WTC11 (cell line): ENCODE measurements at places on chromosomes 3 and 15.

DNA sequence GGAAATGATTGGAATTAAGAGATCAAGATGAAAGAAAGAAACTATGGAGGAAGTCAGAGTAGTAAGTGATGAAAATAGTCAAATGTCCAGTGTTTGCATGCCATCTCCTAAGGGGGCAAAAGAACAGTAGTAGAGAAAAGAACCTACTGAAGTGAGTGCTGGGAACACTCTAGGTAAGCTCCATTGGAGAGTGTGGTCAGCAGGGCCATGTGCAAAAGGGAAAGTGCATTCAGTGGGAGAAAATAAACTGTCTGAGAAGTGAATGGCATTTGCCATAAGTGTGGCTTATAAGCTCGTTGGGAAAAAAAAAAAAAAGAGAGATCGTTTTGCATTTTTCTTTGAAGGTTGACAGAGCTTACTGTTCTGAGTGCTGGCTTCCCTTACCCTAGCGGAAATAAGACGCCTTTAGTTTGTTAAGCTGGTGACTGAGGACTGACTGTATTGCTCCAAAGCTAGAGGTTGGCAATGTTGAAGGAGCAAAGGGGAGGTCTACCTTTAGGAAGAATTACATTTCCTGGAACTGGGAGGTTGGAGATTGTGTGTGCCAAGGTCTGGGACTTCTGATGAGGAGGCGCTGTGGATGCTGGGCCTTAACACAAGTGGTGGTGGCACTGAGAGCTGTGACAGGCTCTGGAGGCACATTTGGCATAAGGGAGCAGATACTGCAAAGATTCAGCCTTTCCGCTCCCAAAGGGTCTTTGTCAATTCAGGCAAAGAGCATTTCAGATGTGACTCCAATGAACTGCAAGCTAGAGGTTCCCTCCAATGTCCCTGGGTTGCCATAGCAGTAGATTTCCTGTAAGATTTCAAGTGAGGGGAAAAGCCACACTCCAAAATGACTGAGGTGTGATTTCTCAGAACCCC lies 287.8 kb upstream of the SATB1 start:
- no peak overlapping the region for H3K4me3 ChIP-seq
- DNase-seq: no peak
- no peaks in the 10 kb centered on the region for H3K36me3 ChIP-seq
- H3K27me3 ChIP-seq: no peaks in the 10 kb centered on the region
- peaks cover 9% of the 10 kb centered on the region for H3K4me1 ChIP-seq

DNA sequence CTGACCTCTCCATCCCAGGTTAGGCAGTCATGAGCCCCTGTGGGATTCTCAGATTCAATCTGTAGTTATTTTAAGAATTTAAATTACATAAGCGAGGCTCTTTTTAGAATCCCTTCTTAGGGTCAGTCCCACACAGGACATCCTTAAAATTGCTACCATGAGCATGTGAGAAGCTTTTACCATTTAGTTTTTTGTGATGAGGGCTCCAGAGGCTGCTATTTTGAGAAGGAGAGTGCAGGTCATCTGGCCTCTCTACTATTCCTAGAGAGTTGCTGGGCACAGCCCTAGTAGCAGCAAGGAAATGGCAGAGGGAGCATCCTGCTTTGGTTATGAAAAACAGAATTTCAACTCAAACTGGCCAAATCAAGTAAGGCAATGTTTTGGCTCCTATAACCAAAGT lies 13.6 kb upstream of the CADPS start:
- no peak for DNase-seq
- H3K4me1 ChIP-seq: peaks cover 51% of the 10 kb centered on the region
- no peaks in the 10 kb centered on the region for H3K36me3 ChIP-seq

DNA sequence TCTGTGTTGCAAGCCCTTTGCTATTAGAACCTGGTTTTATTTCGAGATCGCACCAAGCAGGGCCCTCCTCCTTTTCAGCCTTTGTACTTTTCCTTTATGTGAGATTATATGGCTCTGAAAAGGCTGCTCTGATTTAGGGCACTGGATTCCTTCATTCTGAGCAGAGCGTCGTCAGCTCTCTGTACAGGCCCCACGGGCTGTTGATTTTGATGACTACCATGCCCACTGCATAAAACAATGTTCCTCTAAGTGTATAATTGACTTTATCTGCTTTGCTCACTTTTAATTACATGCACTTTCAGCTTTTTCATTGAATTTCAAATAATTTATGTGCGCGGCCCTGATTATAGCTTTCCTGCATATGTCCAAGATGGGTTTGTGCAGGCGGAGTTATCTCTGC lies 4.4 kb upstream of the PSMD6 start:
- no peaks in the 10 kb centered on the region for H3K27me3 ChIP-seq
- no peak for DNase-seq
- no peaks in the 10 kb centered on the region for H3K36me3 ChIP-seq
- H3K4me1 ChIP-seq: peaks cover 35% of the 10 kb centered on the region
- no peak overlapping the region for H3K4me3 ChIP-seq

- H3K27me3 ChIP-seq: peaks cover 3% of the 10 kb centered on the region
- peak overlapping the region; percentile 45; the same call in 1 of the 2 replicates for H3K4me3 ChIP-seq
- no peak overlapping the region for H3K27ac ChIP-seq
- H3K36me3 ChIP-seq: no peaks in the 10 kb centered on the region
- peaks cover 26% of the 10 kb centered on the region for H3K4me1 ChIP-seq
These were observed 71.1 kb upstream of the SPATA12 start for GRCh38 chr3:56989169-56989976.

DNA sequence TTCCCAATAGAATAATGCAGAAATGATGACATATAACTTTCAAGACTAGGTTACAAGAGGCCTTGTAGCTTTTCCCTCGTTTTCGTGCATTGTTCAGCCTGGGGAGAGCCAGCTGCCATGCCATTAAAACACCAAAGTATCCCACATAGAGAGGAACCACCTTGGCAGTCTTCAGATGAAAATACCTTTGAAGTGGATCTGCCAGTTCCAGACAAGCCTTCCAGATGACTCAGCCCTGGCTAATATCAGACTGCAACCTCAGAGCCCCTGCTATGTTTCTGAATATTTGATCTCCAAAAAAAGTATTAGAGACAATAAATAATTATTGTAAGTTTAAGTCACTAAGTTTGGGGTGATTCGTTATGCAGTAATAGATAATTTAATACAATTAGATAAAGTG lies 294.3 kb upstream of the GBE1 start:
- H3K36me3 ChIP-seq: no peaks in the 10 kb centered on the region
- no peaks in the 10 kb centered on the region for H3K27me3 ChIP-seq
- no peak overlapping the region for H3K27ac ChIP-seq
- no peak overlapping the region for H3K4me3 ChIP-seq
- H3K4me1 ChIP-seq: no peaks in the 10 kb centered on the region

- H3K27me3 ChIP-seq: no peaks in the 10 kb centered on the region; the same call in 1 of the 2 replicates
- no peaks in the 10 kb centered on the region for H3K36me3 ChIP-seq
- H3K4me1 ChIP-seq: no peaks in the 10 kb centered on the region; the same call in 1 of the 2 replicates
- no peak overlapping the region for H3K4me3 ChIP-seq
- DNase-seq: no peak
These were observed 10.2 kb downstream of the OXTR start for GRCh38 chr3:8759038-8759707.

GRCh38 chr3:46690798-46691197 lies 2.7 kb downstream of the ALS2CL start:
- peaks cover 25% of the 10 kb centered on the region for H3K27me3 ChIP-seq
- no peak overlapping the region for H3K4me3 ChIP-seq
- no peak for DNase-seq
- peaks cover 22% of the 10 kb centered on the region for H3K4me1 ChIP-seq
- no peak overlapping the region for H3K27ac ChIP-seq
- no peaks in the 10 kb centered on the region for H3K36me3 ChIP-seq

DNA sequence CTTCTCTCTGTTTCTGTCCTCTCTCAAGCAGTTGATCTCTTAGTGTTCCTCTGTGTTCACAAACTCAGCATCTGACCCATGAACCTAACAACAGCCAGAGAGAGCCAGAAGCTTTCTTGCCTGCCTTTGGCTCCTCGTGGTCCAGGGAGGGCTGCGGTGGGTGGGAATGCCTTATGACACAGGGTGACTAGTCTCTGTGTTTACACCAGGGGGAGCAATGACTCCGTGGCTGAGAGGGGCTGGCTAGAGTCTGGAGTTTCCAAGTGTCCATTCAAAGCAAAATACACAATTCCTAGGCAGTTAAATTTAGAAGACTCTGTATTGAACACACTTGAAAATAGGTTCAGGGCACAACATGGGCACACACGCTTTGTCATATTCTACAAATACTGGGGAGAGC lies 370.0 kb upstream of the FRG2C start:
- H3K27ac ChIP-seq: no peak overlapping the region
- H3K4me1 ChIP-seq: no peaks in the 10 kb centered on the region; the same call in 1 of the 2 replicates
- peaks cover 4% of the 10 kb centered on the region for H3K27me3 ChIP-seq
- DNase-seq: peak; percentile 65
- no peak overlapping the region for H3K4me3 ChIP-seq
- H3K36me3 ChIP-seq: peaks cover 6% of the 10 kb centered on the region; the same call in 1 of the 2 replicates

DNA sequence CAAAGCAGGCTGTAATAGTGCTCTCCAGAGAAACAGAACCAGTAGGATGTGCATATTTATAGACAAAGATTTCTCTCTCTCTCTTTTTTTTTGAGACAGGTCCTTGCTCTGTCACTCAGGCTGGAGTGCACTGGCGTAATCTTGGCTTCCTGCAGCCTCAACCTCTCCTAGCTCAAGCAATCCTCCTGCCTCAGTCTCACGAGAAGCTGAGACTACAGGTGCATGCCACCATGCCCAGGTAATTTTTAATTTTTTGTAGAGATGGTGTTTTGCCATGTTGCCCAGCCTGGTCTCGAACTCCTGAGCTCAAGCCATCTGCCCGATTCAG lies 67.1 kb upstream of the CHD2 start:
- H3K27me3 ChIP-seq: no peaks in the 10 kb centered on the region
- H3K27ac ChIP-seq: peak overlapping the region; percentile 99
- no peaks in the 10 kb centered on the region for H3K36me3 ChIP-seq

- no peak for DNase-seq
- H3K4me3 ChIP-seq: no peak overlapping the region
- no peak overlapping the region for H3K27ac ChIP-seq
These were observed 71.5 kb downstream of the SEMA5B start for GRCh38 chr3:122955916-122956692.

DNA sequence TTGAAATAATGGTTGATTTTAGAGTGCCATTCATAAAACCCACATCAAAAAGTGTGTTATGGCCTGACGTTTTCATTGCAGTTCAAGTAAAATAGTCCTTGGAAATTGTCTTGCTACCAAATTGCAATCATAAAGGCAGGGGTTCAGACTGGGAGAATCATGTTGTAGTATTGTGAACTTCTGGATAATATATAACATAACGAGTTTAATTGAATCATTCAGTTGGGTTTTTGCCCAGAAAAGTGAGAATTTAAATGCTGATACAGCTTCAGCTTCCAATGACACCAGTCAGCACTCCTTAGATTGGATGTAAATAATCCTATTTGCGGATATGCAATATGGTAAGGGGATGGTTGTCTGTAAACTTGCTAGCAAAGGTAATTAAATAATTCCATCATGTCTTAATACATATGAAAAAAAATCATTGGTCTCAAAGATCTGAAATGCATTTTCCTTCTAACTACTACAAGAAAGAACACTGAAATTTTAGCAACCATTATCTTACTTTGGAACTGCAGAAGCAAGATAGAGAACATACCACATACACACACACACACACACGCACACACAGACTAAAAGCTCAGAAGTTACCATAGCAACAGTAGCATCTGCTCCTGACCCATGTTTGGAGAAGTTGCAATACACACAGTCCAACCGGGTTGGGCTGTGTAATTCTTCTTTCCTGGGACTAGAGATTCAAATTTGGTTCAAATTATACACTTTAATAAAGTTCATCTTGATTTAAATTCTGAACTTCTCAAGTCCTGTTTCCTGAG lies 686.2 kb upstream of the NR2F2 start:
- DNase-seq: no peak
- no peaks in the 10 kb centered on the region for H3K36me3 ChIP-seq
- H3K4me1 ChIP-seq: no peaks in the 10 kb centered on the region

GRCh38 chr3:167109746-167110145 lies 270.4 kb downstream of the ZBBX start:
- DNase-seq: no peak
- H3K36me3 ChIP-seq: no peaks in the 10 kb centered on the region
- H3K4me1 ChIP-seq: peaks cover 25% of the 10 kb centered on the region
- no peak overlapping the region for H3K4me3 ChIP-seq
- H3K27ac ChIP-seq: no peak overlapping the region
